Activated CD8-positive, alpha-beta memory T cell treated with anti-CD3 and anti-CD28 coated beads for 1 hour (primary cell): ENCODE measurements at places on chromosomes 16 and 17.

DNA sequence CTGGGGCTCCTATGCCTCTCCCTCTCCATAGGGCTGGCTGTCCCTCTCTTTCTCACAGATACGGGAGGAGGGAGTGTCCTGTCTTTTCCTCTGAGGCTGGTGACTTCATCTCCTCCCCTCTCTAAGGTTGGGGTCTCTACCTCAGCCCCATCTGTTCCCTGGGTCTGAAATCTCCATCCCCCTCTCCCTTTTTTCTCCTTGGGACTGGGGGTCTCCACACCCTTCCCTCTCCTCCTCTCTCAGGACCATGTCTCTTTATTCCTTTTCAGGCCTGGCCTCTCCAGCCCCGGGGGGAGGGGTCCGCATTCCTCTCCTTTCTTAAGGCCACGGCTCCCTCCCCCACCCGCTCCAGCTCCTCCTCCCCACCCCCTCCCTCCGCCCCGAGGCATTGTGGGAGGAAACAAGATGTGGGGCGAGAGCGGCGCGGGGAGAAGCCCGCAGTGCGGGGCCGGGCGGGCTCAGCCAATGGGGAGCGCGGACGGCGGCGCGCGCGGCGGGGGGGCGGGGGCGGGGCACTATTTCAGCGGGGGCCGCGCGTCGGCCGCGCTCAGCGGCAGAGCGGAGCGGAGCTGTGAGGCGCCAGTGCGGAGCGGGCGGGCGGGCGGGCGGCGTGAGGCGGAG, at the start of gene DYNLL2:
DYNLL2 (plus strand) TSS at position 550 of the 621 bp plus-strand sequence. CDS start 3,672 bp downstream, outside the sequence.
- DNase-seq: peak; percentile 54

DNA sequence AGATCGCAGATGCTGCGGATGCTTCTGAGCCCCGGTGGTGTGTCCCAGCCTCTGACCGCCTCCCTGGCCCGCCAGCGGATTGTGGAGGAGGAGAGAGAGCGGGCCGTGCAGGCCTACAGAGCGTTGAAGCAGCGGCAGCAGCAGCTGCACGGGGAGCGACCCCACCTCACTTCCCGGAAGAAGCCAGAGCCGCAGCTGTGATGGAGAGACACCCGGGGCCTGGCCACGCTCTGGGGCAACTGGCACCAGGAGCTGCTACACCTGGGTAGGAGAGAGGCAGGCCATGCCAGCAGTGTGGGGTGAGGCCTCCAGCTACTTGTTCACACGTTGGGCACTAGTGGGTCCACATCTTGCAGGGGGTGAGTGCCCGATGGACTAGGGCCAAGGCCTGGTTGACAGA, 6.0 kb downstream of the CCDC137 start:
- no peak for DNase-seq

DNA sequence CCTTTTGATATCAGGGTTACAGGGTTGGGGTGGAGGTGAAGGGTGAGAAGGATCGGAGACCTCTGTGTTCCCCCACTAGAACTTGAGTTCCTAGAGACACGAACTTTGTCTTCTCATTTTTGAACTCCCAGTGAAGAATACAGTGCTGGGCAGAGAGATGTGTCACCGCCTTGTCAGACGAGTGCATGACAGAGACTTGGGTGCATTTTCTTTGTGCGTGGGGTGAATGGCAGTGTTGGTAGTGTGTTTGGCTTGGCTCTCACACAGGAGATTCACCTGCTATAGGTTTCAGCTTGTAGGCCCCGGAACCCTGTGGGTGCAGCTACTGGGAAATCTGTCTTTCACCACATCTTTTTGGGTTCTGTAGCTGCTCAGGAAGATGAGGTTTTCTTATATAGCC, 40.0 kb upstream of the CCR7 start:
- no peak for DNase-seq

GRCh38 chr16:67451704-67452435, 20.9 kb downstream of the HSD11B2 start:
- no peak for DNase-seq

GRCh38 chr16:17027488-17028129, 443.2 kb downstream of the XYLT1 start:
- no peak for DNase-seq

GRCh38 chr16:82995924-82996441, 369.2 kb downstream of the CDH13 start:
- DNase-seq: no peak

DNA sequence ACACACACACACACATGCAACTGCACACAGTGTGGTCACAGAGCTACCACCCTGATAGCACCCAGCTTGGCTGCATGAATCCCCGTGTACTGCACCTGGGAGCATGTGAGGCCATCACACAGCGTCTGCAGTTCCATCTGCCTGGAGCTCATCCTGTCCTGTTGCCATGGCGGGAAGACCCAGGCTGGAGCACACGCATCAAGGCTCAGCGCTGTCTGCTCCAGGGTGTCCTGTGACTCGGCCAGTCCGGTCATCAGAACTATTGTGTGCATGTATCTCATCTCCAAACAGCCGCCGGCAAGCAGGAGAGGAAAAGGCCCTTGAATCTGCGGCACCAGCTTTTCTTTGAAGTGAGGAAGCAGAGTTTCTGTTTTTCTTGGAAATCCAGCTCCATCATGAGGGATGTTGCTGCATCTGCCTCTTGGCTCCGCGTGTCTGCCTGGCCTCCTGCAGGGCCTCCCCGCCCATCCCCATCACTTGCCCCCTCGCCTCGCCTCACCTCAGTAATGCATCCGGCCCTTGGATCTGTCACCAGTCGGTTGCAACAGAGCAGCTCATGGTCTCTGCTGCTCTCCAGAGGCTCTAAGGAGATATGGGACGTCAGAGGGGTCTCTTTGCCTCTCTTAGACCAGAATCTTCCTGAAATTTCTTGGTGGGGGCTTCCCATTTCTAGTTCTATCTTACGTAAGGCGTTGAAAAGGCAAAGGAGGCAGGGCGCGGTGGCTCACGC, 23.7 kb downstream of the CACNG4 start:
- no peak for DNase-seq

DNA sequence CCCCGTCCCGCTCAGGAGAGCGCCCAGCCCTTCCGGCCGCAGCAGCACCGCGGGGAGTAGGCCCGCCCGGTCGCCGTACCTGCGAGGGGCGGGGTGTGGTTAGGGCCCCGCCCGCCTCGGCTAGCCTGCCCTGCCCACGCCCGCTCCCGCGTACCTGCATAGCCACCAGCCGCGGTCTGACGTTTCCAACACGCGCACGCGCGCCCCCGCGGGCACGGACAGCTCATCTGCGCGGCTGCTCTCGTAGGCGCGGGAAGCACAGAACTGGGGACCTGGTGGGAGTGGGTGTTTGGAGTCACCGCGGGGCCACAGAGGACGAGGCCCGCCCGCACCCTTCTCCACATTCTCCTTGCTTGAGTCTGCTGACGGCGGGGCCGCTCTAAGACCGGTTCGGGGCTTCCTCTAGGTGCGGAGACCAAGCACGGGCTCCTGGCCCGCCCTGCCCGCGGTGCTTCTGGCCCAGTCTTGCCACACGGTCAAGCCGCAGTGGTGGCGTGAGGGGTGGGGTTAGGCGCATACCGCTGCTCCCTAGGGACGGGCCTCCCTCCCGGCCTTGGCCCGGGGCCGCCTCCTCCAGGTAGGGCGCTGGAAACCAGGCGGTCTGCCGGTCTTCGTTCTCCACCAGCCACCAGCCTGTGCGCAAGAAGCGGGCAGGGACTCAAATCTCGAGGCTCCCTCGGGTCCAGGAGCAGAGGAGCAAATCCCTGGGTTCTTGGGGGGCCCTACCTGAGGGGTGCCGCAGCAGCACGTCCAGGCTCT, 1.8 kb downstream of the NOXO1 start:
- DNase-seq: no peak

DNA sequence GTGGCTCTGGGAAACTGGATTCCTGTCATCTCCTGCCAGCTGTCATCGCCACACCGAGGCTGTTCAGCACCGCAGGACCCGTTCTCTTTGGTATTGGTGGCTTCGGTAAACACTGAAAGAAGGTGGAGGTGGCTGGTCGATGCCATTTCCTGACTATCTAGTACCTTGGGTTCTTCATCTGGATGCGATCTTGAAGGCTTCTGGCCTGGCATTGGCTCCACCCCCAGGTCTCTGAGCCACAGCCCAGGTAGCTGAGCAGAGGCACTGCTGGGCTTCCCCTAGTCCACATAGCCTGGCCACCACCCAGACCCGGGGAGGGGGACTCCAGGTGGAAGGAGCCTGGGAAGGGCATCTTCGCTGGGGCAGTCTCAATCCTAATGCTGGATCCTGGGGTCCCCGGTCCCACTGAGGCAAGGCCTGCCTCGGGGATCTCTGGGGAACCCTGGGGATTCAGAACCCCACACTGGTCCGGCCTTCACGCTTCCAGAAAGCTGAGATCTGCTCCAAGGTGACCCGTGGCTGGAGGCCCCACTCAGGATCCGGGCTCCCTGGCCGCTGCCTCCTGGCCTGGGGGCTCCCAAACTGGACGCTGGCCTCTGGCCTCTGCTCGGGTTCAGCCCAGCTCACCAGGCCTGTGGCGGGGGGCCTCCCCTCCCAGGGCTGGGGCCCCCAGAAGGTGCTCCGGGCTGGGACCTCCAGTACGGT, 1.8 kb downstream of the C16orf54 start:
- peak; percentile 24 for DNase-seq

- no peak for DNase-seq
These were observed 1.8 kb upstream of the APOH start for GRCh38 chr17:66230922-66231591.

GRCh38 chr17:17648762-17649161, 32.5 kb upstream of the RAI1 start:
- no peak for DNase-seq

GRCh38 chr17:19461116-19461515, 50.1 kb downstream of the RNF112 start:
- DNase-seq: no peak

DNA sequence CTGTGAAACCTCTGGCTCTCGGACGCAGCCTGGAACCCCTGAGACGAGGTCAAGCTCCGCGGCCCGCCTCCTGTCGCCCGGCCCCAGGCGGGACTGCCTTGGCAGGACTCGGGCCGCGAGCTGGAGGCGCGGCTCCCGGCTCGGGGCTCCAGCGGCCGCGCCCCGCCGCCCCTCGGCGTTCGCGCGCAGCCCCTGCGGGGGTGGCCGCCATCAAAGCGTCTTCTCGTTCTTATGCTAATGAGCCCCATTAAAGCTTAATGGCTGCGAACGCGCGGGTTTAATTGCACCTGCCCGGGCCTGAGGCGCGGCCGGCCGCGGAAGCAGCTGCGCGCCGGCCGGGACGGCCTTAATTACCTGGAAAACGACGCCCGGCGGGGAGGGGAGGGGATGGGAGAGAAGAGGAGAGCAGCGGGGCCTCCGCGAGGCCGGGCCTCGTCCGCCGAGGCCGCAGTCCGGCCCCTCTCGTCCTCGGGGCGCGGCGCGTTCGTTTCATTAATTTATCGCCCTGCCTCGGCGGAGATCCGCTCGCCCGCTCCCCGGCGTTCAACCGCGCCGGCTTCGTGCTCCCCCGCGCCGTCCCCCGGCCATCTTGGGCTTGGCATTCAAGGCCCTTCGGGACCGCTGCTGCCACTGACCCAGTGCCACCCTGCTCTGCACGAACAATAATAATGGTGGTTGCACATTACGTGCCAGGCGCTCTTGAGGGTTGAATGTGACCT, 19.2 kb downstream of the RAI1 start:
- DNase-seq: no peak

- DNase-seq: no peak
These were observed 38.3 kb upstream of the AKAP1 start for GRCh38 chr17:57046749-57047148.

DNA sequence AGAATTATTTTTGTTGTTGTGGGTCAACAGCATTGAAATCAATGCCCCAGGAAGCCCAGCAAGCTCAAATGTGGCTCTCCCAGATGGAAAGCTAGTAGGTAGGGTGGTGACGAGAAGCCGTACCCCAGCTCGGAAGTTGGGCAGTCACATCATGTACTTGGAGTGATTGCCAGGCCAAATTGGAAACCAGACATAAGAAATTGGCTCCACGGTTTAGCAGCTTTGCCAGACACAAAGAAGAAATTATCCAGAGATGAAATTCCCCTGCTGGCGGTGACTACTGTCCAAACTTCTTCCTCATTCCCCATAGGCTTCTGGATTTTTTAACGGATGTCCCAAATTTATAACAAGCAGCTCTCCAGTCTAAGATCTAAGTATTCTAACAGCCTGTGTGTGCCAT, 95.9 kb downstream of the OR1D5 start:
- DNase-seq: no peak

DNA sequence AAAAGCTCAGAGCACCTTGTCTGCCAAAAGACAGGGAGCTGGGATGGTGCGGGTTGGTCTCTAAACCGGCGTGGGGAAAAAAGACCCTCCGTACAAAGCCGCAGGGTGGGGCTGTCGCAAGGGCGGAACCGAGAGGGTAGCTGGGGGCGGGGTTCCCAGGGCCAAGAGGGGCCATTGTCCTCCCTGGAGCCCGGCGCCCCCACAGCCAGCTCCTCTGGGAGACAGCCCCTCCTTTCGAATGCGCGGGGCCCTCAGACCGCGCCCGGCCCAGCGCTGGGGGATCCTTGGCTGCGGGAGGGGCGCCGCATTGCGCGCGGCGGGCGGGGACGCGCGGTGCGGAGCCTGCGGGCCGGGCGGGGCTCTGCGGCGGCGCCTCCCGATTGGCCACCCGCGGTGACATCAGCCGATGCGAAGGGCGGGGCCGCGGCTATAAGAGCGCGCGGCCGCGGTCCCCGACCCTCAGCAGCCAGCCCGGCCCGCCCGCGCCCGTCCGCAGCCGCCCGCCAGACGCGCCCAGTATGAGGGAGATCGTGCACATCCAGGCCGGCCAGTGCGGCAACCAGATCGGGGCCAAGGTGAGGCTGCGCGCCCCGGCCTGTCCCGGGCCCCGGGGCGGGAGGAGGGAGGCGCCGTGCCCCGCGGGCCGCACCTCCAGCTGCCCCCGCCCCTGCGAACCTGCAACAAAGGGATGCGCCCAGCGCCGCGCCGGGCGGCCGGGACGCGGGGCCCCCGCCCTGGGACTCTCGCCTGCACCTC, at the start of gene TUBB3:
TUBB3 (plus strand) TSS at position 459 of the 756 bp plus-strand sequence; CDS start at position 519, 60 bp downstream.
- no peak for DNase-seq
